ENCODE measurements at places on chromosomes 6 and 20.

DNA sequence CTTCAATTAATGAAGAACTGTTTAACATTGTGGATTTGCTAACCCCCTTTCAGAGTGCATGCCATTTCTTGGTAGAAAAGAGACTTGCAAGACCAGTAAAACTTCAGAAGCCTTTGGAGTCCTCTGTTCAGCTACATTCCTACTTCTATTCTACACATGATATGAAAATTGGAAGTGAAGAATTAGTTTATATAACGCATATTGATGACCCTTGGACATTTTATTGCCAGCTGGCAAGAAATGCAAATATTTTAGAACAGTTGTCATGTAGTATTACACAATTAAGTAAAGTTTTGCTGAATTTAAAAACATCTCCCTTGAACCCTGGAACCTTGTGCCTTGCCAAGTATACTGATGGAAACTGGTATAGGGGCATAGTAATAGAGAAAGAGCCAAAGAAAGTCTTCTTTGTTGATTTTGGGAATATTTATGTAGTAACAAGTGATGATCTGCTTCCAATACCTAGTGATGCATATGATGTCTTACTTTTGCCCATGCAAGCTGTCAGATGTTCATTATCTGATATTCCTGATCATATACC, 3.3 kb downstream of the TDRD6 start:
- no peak for DNase-seq

DNA sequence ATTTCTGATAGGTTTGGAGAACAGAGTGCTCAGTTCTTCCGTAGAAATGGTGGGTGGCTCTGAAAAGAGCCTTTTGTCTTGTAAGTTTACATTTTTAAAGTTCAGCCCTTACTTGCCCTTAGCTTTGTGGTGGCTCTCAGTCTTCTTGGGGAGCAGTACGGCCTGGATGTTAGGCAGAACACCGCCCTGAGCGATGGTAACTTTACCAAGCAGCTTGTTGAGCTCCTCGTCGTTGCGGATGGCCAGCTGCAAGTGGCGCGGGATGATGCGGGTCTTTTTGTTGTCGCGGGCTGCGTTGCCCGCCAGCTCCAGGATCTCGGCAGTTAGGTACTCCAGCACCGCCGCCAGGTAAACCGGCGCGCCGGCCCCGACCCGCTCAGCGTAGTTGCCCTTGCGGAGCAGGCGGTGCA, 19.5 kb downstream of the OR2B2 start:
- DNase-seq: no peak

GRCh38 chr6:145225500-145225899, 509.8 kb downstream of the EPM2A start:
- no peak for DNase-seq

GRCh38 chr20:40646361-40646760, 42.7 kb downstream of the MAFB start:
- no peak for DNase-seq

DNA sequence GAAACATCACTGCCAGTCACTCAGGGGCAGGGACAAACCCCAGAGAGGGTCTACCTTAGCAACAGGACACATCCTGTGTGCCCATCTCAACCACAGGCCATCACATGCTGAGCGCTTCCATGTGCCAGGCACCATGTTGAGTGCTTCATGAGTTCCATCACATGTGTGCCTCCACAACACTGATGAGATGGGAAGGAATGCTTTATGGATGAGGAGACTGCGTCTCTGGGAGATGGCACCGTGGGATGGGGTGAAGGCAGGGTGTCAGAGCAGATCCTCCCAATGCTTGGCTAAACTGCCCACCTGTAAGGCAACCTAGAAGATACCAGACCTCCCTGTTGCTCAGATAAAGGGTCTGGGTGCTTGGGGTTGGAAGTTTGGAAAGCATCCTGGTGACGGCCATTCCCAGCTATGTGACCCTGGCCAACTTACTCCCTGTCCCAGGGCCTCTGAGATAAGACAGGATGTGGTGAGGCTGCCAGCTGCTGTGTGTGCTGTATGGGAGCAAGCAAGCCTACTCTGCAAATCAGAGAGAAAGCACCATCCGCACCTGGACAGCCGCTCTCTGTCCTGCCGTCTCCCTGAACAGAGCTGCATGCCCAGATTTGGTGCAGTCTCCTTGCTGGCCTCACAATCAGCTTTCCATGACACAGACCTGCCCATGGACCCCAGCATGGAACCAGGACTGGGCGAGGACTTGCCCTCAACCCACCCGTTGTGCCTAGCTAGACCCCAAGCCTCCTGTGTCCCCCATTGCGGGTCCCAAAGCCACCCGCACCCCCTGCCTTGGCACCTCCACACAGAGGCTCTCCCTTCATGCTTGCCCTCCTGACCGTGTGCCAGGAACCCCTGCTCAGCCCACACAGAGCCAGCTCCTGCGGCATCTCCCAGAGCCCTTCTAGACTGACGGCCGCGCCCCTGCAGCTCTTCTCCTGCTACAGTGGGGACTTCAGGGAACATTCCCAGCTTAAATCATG, 143.7 kb downstream of the SYNDIG1 start:
- DNase-seq: no peak

DNA sequence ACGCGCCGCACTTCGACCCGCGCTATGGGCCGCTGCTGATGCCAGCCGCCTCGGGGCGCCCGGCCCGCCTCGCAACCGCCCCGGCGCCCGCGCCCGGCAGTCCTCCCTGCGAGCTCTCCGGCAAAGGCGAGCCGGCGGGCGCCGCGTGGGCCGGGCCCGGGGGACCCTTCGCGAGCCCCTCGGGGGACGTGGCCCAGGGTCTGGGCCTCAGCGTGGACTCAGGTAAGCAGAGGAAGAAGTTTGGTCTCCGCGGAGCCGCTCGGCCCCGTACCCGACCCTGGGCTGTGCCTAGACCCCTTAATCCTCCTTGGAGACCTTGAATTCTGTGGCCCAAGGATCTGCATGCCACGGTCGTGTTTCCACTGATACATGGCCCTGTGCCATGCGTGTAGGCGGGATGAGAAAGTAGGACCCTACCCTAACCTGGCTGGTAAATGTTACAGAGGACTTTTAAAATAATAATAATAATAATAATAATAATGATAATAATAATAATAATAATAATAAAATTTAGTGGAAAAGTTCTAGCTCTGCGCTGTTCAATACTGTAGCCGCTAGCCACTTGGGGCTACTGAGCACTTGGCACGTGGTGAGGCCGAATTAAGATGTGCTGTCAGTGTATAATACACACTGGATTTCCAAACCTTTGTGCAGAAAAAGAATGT, 5.6 kb downstream of the VGLL2 start:
- DNase-seq: no peak

- no peak for DNase-seq
Measured at GRCh38 chr6:72363844-72364740, 257.8 kb upstream of the KCNQ5 start.

DNA sequence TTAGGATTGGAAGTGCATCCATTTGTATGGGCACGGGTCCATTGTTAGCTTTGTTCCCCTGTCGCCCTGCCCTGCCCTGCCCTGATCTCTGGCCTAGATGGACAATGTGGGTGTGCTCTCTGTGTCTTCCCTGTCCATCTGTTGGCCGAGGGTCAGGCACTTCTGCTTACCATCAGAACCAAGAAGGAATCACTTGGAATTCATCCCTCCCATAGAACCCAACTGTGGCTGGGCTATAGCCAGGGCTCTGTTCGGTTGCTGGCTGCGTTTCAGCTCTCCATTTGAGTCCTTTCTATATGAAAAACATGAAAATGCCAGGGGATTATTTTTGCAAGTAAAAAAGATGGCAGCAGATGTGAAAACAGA, 26.6 kb upstream of the TULP4 start:
- DNase-seq: no peak

DNA sequence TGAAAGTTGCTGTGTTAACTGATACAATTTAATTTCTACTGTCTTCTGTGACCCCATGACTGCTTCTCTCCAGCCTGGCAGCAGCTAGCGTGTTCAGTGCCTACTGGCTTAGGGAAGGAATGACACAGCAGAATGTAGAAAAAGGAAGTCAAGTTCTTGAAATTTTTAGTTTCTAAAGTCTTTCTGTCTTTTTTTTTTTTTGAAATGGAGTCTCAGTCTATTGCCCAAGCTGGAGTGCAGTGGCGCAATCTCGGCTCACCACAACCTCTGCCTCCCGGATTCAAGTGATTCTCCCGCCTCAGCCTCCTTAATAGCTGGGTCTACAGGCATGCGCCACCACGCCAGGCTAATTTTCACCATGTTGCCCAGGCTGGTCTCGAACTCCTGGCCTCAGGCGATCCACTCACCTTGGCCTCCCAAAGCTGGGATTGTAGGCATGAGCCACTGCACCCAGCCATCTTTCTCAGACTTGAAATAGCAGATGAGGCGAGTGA, 39.3 kb downstream of the PCNA start:
- DNase-seq: peak; percentile 85

DNA sequence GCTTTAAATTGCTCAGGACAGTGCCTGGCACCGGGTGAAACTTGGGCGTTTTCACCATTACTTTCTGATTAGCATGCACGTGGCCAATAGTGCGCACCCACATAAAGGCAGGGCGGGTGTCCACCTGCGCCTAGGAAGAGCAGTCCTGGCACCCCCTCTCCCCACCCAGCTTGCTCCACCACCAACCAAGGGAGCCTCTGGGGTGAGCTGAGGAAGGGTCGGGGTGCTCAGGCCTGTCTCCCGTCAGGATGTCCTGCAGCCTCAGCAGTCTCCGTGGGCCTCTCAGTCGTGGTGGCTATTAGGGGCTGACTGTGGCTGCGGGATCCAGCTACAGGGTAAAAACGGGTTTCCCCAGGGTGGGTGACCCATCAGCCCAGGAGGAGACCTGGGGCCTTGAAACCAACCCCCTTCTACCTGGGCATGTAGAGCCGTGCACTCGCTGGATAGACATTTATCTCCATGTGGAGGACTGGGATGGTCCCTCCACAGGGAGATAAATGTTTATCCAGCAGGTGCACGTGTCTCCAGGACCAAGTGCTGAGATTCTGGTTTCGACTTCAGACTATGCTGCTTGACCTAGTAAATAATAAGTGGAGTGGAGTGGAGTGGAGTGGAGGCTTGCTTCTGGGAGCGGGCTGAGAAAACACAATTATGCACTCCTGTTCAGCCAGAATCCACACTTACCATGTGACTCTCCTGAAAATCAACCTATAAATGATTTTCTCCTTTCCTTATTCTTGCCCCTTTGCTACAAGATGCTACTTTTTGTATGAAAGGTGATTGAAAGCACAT, 91.1 kb downstream of the ZDHHC14 start:
- DNase-seq: no peak

GRCh38 chr20:24046888-24047287, 58.3 kb upstream of the GGTLC1 start:
- no peak for DNase-seq

DNA sequence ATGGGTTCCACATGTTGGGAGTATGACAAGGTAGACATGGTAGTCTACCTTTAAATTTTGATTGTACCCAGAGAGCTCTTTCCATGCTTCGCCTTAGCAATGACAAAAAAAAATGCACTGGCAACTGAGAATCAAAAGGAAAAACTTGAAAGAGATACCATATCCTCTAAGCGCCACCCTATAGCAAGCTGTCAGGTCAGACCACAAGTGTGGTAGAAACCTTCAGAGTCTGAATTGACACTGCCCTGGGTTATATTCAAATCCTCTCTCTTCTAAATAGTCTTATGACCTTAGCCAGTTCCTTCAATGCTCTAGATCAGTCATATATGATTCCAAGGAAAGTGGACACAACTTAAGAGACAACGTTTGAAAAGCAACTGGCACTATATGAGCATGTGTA, 45.6 kb upstream of the SMLR1 start:
- DNase-seq: no peak

- no peak for DNase-seq
Measured at GRCh38 chr6:21395121-21395520, 198.4 kb upstream of the SOX4 start.

DNA sequence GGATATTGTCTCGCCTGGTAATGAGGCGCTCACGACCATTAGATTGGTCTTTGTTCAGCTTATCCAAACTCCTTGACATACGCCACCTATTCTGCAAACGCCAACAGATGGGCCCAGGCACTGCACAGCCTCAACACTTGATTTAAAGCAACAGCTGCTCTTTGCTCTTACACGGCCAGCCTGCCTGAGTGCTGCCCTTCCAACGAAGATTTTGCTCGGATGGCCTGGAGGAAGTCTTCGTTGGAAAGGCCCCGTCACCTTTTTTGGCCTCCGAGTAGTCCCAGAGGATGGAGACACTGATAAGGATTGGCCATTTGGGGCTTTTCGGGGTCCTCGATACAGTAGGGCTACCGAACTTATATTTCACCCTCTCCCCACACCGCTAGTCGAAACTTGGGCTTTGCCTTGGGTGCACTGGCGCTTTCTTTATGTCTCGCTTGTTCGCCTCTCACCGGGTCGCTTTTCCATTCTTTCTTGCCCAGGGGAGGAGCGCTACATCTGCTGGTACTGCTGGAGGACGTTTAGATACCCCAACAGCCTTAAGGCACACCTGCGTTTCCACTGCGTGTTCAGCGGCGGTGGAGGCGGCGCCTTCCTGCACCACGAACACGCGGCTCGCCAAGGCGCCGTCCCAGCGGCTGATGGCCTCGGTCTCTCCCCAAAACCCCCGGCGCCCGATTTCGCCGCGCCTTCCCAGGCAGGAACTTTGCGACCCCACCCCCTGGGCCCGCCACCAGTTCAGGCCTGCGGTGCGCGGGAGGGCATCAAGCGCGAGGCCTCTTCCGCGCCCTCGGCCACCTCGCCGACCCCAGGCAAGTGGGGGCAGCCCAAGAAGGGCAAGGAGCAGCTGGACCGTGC, 6.1 kb downstream of the PRDM13 start:
- DNase-seq: no peak

- DNase-seq: no peak
Measured at GRCh38 chr20:43914311-43915210, at the start of gene TOX2. Gene TOX2 (plus strand): TSS chr20:43914852. CDS start chr20:43914892, 40 bp downstream.

DNA sequence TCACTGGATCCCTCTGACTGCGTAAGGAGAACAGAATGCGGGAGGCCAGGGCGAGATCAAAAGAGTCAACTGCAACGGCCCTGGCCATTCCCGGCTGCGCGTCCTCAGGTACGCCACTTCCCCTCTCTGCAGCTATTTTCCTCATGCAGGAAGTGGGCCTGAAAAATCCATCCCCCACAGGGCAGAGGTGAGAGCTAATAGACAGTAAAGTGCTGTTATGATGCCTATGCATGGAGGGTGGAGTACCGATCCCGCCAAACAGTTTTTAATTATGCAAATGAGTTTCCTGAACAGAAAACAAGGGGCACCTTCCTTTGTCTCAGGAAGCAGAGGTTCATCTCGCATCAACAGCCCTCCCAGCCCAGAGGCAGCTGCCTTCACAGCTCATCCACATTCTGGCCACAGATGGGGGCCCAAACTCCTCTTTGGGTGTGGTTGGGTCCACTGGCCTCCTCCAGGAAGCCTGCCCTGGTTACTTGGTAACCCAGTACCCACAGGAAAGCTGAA, 9.3 kb downstream of the PREX1 start:
- DNase-seq: peak; percentile 63
